T-helper 1 cell (primary cell): ENCODE measurements at places on chromosomes 16 and 17.

GRCh38 chr17:9199571-9200551 is 178.6 kb downstream of the NTN1 start:
- no peak for DNase-seq

DNA sequence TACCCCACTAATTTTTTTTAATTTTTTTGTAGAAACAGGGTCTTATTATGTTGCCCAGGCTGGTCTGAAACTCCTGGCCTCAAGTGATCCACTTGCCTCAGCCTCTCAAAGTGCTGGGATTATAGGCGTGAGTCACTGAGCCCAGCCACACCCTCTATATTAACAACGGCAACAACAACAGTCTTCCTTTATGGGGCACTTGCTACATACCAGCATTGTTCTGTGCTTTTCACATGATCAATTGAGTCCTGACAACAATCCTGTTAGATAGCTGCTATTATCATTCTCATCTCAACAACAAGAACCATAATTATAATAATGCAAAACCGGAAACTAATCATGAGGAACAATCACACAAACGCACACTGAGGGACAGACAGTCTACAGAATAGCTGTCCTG is 12.6 kb upstream of the ARL5C start:
- DNase-seq: no peak

DNA sequence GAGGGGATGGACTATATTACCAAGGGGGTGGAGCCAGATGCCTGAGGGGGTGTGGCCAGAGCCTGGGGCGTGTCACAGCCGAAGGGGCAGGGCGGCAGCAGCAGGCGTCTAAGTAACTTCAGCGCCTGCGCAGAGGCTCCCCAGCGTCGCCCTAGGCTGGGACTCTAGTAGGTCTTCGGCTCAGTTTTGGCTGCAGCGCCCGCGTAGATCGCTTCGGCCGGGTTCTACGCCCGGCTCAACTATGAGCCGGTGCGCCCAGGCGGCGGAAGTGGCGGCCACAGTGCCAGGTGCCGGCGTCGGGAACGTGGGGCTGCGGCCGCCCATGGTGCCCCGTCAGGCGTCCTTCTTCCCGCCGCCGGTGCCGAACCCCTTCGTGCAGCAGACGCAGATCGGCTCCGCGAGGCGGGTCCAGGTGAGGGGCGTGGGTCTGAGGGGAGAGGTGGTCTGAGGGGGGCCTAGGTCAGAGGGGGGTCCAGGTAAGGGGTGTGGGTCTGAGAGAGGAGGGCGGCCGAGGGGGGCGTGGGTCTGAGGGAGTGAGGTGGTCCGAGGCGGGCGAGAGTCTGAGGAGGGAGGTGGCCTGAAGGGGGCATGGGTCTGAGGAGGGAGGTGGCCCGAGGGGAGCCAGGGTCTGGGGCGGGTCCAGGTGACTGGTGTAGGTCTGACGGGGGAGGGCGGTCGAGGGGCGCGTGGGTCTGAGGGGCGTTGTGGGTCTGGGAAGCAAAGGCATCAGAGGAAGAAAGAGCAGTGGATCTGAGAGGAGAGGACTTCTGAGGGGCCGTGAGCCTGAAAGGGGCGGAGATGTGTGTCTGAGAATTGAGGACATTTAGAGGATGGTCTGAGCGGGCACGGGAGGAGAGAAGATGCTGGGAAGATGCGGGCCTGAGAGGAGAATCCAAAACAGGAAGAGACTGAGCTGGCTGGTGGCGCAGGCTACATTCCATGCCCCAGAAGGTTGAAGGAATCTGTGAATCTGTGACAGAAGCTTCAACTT is at the start of gene LPCAT2:
Gene LPCAT2 (plus strand): TSS at position 132 of the 991 bp plus-strand sequence. CDS start 110 bp downstream, at position 242.
- DNase-seq: no peak

- DNase-seq: no peak
Observed at GRCh38 chr16:58252716-58253115, 42.1 kb downstream of the PRSS54 start.

DNA sequence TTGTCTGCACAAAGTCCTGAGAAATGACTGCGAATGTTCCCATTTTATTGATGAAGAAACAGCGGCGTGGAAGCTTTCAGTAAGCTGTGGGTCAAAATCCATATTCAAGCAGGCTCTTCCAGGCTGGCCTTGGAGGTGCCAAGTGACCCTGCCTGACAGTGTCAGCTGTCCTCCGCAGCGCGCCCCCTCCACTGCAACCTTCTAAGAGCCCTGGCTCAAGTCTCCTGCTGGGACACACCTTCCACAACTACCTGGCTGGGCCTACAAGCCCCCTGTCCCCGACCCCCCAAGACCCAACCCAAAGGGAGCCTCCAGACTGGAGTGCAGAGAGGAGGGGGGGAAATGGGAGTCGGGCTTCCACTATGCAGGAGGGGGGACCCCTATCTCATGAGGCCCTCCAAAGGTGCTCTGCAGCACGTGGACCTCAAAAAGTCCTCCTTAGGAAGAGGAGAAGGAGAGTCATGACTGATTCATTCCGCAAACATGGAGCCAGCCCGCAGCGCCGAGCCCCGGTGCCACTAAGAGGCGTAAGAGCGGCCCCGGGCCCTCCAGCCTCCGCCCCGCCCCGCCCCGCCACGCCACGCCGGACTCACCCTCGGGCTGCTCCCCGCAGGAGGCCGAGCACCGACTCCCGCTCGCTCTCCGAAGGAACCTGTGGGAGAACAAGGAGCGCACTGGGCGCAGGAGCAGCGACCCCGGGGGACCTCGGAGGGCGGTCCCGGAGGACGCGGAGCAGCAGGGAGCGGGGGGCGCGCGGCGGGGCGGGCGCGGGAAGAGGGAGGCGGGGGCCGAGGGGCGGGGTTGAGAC is 574 bp downstream of the MPP3 start:
- no peak for DNase-seq

GRCh38 chr16:65353183-65353582 is 231.3 kb upstream of the CDH11 start:
- DNase-seq: no peak

- DNase-seq: no peak
Observed at GRCh38 chr17:59533694-59534093, 31.7 kb upstream of the DHX40 start.

DNA sequence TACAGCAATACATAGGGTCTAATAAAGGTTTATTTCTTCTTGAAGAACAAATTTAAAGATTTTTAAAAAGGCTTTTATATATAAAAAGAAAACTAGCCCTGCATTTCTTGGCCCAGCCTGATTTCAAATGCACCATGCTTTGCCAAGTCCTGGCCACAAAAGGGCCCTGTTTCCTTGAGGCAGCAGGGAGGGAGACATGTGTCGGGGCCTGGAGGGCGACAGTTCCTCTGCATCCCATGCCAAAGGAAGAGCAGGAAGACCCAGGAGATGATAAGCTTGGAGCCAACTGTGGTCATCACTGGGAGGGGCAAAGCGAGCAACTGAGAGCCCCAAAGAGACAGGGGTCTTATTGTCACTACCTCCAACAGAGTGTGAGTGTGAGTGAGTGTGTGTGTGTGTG is 571.5 kb upstream of the PSMD7 start:
- no peak for DNase-seq

- no peak for DNase-seq
Observed at GRCh38 chr16:54649876-54650275, 280.8 kb upstream of the IRX5 start.

- no peak for DNase-seq
Observed at GRCh38 chr17:246851-247421, 65.5 kb upstream of the DOC2B start.

DNA sequence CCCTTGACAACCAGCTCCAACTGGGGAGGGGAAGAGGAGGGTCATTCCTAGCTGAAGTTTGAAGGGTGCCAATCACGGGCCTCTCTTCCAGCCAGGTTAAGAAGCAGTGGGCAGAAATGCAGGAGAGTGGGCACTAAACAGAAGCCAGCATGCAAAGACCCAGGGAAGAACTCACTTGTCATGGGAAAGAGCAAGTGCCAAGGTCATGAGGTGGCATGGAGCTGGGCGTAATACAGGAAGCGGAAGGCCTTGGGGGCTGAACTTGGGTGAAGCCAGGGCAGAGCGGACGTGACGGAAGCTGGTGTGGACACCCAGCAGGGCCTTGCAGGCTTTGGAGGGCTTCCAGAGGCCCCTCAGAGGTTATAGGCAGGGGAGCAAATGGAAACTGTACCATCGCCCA is 302.1 kb downstream of the MAF start:
- no peak for DNase-seq

- no peak for DNase-seq
Observed at GRCh38 chr17:19398301-19399181, 11.6 kb upstream of the MFAP4 start.

GRCh38 chr17:42294469-42295398 is 6.4 kb downstream of the STAT5A start:
- DNase-seq: no peak

DNA sequence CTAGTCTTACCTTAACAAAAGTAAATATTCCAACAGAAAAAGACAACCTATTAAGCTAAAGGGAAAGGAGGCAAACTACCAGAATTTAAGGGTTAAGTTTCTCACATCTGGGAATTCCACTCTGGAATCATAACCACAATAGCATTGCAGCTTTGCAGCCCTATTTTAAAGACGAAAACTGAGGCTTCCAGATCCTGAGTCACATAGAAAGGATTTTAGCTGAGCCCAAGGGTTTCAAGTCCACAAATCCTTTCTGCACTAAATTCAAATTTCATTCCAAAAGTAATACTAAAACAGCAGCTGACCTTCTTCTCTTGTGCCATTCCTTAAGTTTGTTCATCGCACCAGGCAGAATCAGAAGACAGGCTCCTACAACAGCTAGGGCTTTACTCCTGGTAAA is 17.8 kb downstream of the XYLT1 start:
- DNase-seq: no peak

DNA sequence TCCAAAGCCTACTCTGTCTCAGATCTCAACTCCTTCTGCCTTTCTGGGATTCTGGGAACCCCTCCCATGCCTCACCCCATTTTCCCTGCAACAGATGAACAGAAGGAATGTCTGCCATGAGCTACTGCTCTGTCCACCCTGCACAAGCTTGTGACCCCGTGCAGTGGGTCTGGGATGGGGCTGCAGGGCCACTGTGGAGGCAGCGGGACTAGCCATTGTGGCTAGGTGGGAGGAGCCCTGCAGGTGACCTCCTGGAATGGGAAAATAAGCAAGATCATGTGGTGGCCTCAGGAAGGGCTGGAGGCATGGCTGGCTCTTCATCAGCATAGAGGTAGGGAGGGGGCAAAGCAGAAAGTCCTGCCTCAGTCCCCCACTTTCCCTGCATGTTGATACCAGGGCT is 13.7 kb downstream of the PDP2 start:
- DNase-seq: no peak

DNA sequence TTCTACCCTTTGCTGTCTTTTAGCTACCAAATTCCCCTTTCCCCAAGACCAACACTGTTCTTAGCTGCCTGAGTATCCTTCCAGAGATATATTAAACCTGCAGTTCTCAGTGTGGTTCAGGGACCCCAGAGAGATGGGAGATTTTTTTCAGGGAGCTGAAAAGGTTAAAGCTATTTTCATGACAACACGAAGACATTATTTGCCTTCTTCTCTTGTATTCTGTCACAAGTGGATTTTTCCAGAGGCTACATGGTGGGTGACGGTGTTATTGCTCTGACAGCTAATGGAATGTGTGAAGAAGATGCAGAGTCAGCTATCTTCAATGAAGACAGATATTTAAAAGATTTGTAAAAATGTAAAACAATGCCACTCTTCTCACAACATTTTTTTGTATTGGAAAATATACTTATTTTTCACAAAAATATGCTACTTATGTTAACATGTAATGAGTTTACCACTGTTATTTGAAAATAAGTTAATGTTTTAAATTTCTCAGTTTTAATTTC is 69.0 kb downstream of the CFDP1 start:
- no peak for DNase-seq

DNA sequence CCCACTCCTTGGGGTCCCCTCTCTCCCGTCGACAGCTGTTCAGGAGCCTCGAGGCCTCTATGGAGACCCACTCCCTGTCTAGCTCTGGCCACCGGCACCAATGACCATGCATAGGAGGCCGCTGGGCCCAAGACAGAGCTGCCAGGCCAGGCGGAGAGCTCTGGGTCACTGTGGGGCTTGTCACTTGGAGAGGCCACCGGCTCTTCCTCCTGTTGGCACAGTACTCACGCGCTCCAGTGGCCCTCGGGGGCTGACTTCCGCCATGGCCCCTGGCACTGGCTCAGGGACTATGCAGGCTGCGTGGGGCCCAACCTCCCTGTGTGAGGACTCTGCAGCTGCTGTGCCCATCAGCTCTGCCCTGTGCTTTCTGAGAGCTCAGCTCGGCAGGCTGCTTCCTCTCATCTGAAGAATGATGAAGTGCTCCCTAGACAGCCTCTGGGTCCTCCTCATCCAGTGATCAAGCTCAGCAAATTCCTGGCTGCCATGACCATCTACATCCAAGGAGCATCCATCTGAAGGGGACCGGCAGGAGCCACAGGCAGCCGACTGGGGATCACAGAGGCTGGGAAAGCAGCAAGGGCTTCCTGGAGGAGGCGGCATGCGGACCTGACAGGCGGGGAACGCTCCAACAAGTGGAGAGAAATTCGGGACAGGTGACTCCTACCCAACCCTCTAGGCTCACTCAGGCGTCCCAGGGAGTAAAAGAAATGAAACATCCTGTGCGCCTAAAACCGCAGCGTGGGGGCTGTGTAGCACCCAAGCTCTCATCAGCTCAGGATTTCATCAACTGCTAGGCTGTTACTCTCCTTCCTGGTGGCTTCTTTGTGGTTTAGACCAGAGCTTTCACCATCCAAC is 16.8 kb downstream of the GALNS start:
- no peak for DNase-seq

DNA sequence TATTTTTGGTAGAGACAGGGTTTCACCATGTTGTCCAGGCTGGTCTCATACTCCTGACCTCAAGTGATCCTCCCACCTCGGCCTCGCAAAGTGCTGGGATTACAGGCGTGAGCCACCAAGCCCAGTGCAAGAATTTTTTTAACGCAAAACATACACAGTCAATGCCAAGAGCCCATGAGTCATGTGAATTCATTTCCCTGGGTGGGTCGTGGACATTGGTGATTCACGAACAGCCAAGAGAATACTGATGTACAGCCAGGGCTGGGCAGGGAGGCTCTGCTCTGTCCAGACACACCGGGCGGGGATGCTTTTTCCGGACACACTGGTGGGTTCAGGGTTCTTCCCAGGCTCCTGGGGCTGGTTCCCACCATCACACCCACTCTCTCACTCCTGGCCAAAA is 17.7 kb downstream of the SLC38A8 start:
- DNase-seq: no peak
